ENCODE measurements at places on chromosomes 13 and 19.
A peak's percentile ranks its signal among the peaks of the same experiment; 100 is the strongest.

DNA sequence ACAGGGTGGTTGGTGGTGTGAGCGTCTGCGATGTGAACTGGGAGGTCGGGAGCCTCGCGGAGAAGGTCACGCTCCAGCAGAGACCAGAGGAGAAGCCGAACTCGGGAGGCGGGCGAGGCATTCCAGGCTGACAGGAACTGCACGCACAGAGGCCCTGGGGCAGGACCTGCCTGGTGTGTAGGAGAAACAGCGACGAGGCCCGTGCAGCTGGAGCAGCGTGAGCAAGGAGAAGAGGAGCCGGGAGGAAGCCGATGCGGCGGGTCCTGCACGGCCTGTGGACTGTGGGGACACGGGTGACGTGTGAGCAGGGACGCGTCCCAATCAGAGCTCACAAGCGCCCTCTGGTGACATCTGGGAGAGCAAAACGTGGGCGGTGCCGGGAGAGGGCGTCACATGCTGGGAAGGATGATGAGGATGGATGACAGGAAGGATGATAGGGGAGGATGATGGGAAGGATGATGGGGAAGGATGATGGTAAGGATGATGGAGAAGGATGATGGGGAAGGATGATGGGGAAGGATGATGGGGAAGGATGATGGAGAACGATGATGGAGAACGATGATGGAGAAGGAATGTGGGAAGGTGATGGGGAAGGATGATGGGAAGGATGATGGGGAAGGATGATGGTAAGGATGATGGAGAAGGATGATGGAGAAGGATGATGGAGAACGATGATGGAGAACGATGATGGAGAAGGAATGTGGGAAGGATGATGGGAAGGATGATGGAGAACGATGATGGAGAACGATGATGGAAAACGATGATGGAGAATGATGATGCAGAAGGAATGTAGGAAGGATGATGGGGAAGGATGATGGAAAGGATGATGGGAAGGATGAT is 16.1 kb upstream of the MADCAM1 start:
- peak; percentile 75 for DNase-seq

DNA sequence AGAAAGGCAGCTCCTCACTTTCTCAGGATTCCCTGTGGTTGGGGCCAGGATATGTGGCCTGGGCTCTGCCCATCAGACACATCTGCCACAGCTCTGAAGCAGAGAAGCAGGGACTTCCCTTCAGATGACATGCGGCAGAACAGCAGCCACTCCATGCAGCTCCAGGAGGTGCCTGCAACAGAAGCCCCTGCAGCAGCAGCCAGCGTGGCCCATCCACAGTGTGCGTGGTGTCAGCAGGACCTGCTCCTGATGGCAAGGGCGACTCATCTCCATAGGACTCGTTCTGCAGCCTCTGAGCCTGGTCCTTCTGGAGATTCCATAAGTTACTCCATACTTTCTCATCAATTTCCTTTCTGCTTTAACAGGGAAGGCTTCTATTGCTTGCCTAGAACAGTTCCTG is 105.0 kb downstream of the SUCLA2 start:
- DNase-seq, result no peak

DNA sequence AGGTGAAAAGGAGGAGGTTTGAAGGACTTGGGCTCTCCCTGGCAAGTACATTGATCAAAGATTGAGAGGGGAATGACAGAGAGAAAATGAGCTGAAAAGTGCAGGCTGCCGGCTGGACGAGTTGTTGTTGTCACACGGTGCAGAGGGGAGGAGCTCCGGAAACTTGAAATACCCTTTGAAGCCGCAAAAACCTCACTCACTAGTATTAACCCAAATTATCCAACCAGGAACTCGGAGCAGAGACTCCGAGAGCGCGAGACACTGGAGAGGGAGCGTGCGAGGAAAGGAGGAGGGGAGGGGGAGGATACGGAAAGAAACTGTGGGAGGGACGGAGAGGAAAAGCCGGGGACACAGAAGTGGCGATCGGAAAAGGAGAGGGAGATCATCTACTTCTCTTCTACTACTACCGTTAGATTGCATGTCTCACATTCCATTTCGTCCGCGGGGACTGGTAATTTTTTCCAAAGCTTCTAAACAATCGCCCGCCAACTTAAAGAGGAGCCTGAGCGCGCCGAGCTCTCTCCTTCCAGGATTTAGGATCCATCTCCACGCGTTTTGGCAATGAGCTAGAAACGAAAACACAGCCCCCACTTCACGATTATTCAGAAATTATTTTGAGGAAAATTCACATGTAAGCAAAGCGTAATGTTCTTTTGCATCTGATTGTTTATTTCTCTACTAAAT is at the start of gene DACH1:
Gene DACH1, minus strand, starts transcription at position 74 of the 684 bp plus-strand sequence.
- no peak for DNase-seq

- no peak for DNase-seq
These were observed 16.3 kb downstream of the TLE2 start for GRCh38 chr19:3012621-3013262.

DNA sequence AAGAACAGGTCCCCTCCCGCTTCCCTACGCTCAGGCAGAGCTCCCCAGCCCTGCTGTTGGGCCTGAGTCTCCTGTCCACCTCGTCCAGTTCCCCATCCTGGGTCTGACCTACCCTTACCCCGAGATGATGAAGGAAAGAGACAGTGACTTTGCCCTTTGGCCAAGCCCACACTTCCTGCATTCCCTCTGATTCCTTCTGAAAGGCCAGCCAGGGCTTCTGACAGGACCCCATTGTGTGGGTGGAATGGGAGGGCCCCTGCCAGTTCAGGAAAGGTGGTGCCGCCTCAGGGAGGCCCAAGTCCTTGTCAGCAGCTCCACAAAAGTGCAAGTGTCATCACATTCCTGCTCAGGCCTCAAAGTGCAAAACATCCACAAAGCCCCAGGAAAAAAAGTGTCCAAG is 177.8 kb downstream of the PAN3 start:
- DNase-seq, result no peak

DNA sequence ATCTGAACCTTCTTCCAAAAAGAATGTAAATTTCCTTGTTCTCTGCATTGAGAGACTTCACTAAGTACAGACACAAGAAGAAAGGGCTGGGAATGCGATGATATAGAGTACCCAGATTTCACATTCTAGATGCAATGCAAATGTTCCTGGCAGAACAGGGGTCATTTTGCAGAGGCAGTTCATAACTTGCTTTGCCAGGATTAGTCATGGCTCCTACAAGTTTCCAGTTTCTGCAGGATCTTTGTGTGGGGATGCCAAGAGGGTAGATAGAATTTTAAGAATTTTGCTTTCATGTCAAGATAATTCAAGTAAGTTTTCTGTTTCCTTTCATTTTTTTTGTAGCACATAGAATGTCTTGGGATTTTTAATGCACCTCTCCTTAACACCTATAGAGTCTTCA is 181.2 kb downstream of the FGF9 start:
- DNase-seq, result no peak

DNA sequence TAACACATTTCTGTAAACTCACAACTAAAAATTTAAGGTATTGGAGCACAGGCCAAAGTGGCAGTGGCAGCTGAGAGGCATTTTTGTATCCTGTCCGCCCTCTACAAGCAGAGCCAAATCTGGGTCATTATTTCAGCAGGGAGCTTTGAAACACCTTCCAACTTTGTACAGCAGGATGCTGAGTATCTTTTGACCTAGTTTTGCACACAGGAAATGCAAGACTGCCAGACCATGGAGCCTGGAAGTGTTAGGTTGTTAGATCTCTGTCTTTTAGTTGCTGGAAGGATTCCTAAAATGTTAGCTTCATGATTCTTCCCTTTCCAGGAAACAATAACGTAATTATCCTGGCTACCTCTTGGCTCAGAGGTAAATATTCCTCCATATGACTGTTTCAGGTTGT is 148.6 kb upstream of the ATXN8OS start:
- no peak for DNase-seq

- DNase-seq, result no peak
These were observed 71.4 kb downstream of the ALOX5AP start for GRCh38 chr13:30806784-30807183.

- no peak for DNase-seq
These were observed 7.6 kb upstream of the ECH1 start for GRCh38 chr19:38838986-38839761.

DNA sequence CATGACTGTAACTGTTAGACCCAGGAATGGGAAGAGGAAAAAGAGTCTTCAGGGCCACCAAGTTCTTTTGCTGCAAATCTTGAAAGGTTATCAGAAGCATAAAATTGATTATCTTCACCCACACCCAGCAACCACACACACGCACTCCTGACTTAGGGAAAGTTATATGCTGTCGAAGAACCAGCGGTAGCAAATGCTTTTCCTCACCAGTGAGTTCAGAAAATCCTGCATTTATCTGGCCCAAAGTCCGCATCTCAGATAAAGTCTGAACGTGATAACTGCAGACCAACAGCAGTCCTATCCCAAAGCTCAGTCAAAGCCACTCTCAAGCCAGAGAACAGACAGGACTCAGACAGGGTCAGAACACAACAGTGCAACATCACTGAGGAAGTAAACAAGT is 115.6 kb downstream of the IRS2 start:
- no peak for DNase-seq

DNA sequence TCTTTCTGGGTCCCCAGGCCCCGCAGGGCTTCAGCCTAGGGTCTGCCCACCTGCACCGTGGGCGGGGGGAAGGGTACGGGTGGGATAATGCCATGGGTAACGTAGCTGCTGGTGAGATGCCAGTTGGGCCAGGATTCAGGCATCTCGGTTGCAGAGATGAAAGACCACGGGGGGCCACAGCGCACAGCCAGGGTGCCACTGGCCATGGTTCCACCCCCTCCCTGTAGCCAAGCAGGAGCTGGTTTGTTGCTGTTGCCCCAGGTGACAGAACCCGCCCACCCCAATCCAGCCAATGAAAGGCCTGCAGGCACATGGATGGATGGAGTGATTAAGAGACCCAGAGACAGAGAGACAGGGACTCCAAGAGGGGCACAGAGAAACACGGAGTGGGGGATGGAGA is 1.0 kb upstream of the CGB7 start:
- no peak for DNase-seq

DNA sequence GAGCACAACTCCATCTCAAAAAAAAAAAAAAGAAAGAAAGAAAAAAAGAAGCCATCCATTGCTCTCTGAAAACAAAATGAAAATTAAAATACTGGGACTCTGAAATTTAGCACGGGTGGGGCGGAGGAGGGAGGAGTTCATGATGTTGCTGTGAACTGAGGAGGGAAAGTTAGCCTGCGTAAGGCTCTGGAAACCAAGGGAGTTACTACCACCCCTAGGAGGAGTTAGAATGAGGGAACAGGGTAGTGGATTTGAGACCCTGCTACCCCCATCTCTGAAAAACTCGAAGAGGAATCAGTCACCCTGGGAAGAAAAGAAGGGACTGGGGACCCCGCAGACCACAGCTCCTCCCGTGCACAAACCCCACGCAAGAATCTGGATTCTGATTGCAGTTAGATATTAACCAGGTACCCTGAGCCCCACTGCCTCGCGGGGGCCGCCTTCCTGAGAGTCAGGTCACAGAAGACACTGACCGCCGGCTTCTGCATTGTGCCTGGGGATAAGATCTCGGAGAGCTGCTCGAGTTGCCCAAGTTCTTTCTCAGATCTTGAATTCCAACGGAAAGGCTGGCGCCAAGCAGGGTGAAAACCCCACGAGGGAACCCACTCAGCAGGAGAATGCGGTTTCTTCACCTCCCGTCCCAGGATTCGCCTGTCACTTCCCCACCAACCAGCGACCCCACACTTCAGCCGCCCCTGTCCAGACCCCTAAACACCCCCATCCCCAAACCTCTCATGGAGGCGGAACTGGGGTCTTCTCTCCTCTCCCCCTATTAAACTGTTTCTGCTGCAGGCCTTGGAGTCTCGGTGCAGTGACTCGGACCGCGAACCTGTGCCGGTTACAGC is 870 bp downstream of the ZNF442 start:
- peak; percentile 59 for DNase-seq

- DNase-seq, result no peak
These were observed 8.3 kb downstream of the IRS2 start for GRCh38 chr13:109778102-109778542.

DNA sequence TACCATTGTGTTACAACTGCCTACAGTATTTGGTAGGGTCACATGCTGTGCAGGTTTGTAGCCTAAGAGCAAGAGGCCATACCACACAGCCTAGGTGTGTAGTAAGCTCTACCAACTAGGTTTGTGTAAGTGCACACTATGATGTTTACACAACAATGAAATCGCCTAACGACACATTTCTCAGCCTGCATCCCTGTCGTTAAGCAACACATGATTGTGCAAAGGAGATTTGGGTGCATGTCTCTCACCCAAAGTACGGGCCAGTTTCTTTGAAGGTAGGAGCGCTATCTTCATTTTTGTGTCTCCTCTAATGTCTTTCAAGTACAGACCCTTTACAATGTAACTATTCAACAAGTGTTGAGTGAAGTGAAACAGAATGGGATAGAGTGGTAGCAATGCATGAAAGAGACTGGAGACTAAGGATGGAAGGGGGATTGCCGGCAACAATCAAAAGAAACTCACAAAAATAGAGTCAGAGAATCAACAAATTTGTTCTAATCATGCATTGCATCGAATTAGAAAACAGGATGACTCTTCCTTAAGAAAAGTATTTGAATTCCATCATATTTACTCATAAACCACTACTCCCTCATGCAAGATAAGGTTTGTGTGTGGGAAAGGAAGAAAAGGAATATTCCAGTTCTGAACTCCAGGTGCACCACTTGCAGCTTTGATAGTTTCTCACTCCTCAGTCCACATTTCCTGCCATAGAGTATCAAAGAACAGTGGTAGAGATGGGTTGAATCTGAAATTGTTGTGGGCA is 60.2 kb upstream of the TNFRSF19 start:
- DNase-seq, result no peak

DNA sequence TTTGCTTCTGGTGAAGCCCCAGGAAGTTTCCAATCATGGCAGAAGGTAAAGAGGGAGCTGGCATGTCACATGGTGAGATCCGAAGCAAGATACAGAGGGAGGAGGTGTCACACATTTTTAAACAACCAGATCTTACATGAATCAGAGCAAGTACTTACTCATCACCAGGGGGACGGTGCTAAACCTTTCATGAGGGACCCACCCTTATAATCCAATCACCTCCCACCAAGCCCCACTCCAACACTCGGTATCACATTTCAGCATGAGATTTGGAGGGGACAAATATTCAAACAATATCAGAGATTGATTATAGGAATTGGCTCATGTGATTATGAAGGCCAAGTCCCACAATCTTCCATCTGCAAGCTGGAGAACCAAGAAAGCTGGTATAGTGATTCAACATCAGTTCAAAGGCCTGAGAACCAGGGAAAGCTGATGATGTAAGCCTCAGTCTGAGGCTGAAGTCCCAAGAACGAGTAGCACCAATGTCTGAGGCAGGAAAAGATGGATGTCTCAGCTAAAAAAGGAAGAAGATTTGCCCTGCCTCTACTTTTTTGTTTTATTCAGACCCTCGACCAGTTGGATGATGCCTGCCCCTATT is 58.6 kb upstream of the WDFY2 start:
- DNase-seq, result no peak

DNA sequence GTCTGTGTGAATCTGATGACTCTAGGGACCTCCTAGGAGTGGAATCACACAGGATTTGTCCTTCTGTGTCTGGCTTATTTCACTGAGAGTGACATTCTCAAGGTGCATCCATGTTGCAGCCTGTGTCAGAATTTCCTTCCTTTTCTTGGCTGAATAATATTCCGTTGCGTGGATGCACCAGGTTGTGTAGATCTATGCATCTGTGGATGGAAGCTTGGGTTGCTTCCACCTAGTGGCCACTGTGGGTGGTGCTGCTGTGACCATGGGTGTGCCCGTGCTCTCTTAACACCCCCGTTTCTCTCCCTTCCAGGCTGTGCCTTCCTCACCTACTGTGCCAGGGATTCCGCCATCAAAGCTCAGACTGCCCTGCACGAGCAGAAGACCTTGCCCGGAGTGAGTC is 26.2 kb downstream of the CELF5 start:
- peak; percentile 70 for DNase-seq
